ENCODE measurements at places on chromosomes 4 and X.

DNA sequence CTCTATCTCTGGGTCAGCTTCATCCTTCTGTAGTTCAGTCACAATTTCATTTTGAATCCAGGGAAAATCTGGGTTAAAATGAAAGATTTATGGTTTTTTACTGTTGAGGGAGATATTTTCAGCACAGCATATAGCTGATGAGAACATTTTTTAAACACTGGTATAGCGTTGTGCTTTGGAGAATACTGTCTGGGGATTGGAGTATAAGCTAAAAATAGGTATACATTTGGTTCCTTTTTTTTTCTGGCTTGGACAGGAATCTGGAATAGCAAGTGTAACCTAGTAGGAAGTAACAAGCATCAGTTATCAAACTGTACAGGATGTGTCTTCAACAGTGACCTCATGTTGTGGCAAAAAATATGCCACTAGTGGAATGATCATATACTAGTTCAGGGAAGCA, 149.1 kb downstream of the GRXCR1 start:
- no peak for DNase-seq

DNA sequence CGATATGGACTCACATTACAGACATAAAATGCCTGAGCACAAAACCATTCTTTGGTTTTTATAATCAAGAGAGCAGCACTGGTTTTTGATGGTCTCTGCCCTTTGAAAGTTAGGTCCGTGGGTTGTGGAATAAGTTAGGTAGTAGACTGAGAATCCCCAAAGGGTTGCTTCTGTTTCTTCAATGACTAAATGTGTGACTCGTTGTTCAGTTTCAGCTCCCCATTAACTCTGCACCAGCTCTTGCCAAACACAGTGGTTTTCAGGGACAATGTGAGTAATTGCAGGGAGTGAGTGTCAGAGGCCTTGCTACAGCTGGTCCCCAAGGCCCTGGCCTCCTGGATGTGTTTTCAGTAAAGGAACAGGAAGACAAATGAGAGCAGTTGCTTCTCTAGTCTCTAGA, 24.8 kb downstream of the SMIM20 start:
- no peak for DNase-seq

GRCh38 chr4:137510557-137511265, 21.6 kb downstream of the PCDH18 start:
- no peak for DNase-seq

DNA sequence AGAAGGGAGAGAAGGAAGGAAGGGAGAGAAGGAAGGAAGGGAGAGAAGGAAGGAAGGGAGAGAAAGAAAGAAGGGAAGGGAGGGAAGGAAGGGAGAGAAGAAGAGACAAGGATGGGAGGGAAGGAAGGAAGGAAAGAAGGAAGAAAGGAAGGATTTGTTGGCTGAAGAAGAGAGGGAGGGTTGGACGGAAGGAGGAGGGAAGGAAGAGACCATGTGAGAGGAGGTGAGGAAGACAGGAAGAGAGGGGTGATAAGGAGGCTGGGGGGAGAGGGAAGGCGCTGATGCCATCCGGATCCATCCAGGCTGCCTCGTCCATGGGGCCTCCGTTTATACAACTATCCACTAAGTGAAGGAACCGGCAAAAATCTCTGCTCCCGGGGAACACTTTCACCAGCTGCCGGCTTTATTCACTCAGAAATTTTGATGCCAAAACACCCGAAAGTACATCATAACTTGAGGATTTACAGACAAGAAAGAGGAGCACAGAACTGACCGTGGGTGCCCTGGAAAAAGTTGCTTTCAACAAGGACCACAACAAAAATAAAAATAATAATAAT, 14.9 kb downstream of the DHRSX start:
- no peak for DNase-seq

DNA sequence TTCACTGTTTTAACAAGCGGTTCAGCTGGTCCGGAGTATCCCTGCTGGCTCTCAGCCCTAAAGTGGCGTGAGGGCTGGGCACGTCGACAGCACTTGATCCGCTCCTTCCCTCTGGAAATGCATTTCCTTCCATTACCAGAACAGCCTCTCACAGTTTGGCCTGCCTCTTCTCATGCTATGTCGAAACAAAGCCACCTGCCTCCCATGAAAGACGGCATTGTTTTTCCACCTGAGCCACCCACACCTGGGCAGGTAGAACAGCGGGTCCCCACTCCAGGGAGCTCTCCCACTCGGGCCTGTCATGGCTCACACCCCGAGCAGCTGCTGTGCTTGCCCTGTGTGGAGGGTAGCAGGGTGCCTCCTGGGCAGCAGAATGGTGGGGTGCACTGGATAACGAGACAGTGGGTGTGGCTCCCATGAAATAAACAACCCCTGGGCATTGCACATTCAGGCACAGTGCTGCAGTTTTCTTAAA, 86.2 kb downstream of the FHDC1 start:
- no peak for DNase-seq

- no peak for DNase-seq
Measured at GRCh38 chr4:24956763-24957162, 43.9 kb upstream of the CCDC149 start.

- DNase-seq = no peak
Measured at GRCh38 chr4:1533501-1534064, 127.3 kb upstream of the NKX1-1 start.

- DNase-seq = no peak
Measured at GRCh38 chrX:52261125-52261462, 76.4 kb downstream of the MAGED4 start.

DNA sequence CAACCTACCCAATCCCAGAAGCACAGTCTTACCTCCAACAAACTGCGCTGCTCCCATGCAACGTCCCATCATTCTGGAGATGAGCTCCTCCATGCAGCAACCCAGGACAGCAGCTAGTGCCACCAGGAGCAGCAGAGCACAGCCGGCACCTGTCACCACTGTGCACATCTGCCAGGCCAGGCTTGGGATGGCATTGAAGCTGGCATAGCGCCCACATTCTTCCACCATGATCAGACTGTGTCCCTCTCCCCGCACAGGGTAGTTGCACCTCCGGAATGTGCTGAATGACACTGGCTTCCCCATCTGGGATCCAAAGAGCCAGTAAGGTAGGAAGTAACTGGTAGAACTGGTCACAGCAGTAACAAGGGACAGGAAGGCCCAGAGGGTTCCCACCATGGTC, 8.8 kb downstream of the LHFPL1 start:
- DNase-seq = no peak

DNA sequence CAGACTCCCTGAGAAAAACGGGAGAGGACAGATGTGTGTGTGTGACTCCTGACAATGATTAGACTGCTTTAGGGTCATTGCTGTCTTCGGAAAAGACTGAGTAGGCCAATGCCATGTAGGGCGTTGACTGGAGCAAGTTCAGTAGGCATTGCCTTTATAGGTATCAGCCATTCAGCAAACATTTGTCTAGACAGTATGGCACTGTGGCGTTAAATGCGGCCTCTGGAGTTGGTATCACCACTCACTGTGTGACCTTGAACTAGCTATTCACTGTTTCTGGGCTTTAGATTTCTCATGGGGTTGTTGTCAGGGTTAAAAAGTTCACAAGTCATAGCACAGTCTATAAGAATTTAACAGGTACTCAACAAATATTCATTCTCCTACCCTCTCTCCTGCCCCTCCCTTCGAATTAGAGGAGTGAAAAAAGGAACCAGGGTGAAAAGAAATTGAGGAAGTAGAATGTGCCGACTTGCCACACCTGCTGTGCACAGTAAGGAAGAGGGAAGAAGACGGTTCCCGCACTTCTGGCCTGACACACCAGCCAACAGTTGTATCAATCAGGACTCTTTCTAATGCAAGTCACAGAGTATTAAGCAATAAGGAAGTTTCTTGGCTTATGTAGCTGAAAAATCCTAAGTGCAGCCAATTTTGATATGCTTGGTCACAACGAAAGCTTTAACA, 83.2 kb upstream of the PLAC8 start:
- DNase-seq = no peak

- DNase-seq = no peak
Measured at GRCh38 chr4:150769248-150769647, 187.3 kb downstream of the MAB21L2 start.

DNA sequence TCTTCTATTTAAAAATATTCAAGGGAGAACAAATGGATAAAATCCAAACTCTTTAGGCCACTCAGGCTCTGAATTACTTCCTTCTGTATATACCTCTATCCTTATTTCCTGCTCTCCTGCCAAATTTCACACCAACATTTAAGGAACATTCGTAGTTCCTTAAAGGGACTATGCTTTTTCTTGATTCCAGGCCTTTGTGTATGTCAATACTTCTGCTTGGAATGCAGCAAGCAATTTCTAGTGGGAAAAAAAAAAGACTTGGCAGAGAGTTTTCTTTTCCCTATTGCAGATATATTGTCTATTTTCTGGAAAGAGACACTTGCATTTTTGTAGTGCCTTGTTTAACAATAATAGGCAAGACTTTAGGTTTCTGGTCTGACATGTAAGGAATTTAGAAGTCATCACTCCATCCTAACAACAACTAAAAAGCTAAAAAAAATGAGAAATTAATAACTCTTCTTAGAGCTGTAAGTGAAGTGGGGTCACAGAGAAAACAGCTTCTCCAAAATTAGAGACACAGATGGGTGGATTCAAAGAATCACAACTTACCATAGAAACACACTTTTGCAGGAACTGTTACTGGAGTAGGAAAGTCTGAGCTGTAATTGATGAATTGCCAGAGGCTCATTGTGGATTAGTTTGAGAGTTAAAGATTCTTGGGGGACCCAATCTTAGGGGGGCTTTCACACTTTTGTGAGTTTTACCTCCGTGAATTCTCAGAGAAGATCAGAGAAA, 2.1 kb upstream of the ADH5 start:
- no peak for DNase-seq

GRCh38 chr4:55186700-55187099, 61.3 kb upstream of the KDR start:
- no peak for DNase-seq

DNA sequence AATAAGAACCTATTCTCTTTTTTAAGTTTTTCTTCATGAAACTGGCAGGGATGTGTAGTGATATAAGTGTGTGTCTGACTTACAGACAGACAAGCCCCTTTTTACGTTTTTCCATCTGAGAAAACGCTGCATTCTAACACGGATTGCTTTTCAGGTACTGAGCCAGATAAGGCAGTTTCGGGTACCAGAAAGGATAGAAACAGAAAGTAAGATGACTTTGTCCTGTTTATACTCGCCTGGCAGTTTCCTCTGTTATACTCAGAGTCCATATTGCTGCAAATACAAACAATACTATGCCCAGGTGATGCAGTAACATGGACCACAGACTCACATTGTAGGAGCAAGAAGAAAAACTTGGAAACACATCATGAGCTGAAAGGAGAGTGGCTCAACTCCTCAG, 2320.6 kb upstream of the AGA start:
- DNase-seq = no peak

DNA sequence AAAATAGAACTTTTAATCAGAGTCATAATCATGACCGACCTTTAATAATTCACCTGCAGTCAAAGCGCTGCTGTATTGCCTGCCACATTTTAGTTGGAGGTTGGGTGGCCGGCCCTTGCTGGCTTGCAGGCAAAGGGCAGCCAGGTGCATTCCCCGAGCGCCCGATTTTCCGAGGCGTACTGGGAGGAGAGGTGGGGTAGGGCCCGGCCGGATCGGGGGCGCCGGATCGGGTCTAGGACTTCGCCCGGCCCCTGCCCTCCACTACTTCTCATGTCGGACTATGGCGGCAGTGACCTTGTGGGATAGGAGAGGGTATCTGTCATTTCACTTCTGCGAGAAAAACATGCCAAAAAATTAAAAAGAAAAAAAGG, 2.5 kb upstream of the RS1 start:
- no peak for DNase-seq

DNA sequence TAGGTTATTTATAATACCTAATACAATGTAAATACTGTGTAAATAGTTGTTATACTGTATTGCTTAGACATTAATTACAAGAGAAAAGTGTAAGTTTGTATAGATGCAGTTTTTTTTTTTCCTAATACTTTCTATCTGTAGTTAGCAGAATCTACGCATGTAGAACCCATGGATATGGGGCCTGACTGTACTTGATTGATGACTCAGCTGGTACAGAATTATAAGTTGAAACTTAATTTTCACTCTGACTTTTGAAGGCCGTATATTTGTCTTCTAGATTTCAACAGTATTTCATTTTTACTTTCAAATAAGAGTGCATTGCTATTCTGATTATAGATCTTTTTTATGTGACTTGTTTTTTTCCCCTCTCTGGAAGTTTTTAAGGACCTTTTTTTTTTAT, 30.8 kb upstream of the NDUFC1 start:
- no peak for DNase-seq

DNA sequence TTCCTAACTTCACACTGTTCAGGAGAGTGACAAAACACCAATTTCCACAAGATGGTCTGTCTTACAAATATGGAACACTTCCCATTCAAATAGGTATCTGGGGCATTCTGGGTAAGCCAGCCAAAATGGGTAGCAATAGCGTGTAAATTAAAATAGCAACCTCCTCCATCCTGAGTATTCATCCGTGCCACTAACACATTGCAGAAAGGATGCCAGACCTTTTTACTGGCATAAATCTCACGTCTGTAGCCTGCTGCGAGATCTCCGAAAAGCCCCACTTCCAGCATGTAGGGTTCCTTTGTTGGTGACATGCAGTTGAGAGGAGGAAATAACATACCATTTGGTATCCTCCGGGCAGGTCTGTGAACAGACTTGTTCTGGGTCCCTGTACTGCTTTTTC, 52.7 kb upstream of the RAI2 start:
- DNase-seq = no peak

DNA sequence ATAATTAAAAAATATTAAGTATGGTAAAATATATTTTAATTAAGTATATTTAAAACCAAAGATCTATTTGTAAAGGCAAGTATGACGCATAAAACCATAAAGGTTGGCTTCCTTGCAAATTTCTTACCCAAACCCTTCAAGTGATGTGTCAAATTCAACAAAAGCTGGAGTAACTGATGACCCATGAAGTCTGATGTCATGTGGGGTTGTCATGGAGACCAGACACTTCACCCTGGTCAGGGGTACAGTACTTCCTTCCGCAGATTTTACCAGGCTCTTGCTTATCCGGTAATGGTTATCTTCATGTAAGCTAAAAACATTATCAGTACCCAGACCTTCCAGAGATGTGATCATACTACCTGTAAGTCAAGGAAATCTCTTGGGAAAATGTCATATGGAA, 170.1 kb downstream of the WDFY3 start:
- no peak for DNase-seq

GRCh38 chrX:28205905-28206304, 224.7 kb upstream of the DCAF8L1 start:
- no peak for DNase-seq

- no peak for DNase-seq
Measured at GRCh38 chr4:185885075-185885474, 73.1 kb upstream of the SORBS2 start.

GRCh38 chr4:168743601-168744000, 246.7 kb downstream of the PALLD start:
- no peak for DNase-seq

GRCh38 chr4:37938208-37938607, 22.0 kb upstream of the PTTG2 start:
- DNase-seq = no peak

- no peak for DNase-seq
Measured at GRCh38 chrX:112761242-112762207, 79.1 kb downstream of the AMOT start.

DNA sequence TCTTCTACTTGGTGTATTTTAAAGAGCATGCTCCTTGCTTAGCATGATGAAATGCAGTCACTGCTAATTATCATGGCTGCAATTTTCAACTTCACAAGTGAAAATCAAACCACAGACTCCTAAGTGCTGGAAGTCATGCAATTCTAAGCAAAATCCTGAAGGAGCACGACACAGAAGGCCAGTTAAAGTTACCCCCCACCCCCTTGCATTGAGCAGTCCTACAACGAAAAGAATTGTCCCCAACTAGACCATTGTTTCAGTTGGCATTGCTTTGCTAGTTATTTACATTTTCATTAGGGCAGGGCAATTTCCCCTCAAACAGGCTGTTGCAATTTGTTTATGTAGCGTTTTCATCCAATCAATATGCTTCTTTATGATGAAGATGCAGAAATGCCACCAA, 321.2 kb downstream of the PCDH7 start:
- DNase-seq = no peak
